ENCODE measurements at places on chromosomes 6 and 20.
A peak's percentile ranks its signal among the peaks of the same experiment; 100 is the strongest.

- H3K4me1 ChIP-seq, result no peaks in the 10 kb centered on the region
- H3K27me3 ChIP-seq, result no peaks in the 10 kb centered on the region
- H3K27ac ChIP-seq, result no peak overlapping the region
- no peaks in the 10 kb centered on the region for H3K36me3 ChIP-seq
These were observed 40.1 kb downstream of the DNAH8 start for GRCh38 chr6:38755207-38755606.

- DNase-seq, result no peak
- no peak overlapping the region for H3K27ac ChIP-seq
- H3K4me3 ChIP-seq, result no peak overlapping the region
- H3K36me3 ChIP-seq, result no peaks in the 10 kb centered on the region
- H3K27me3 ChIP-seq, result no peaks in the 10 kb centered on the region
These were observed 83.7 kb upstream of the TMEM30A start for GRCh38 chr6:75368151-75368779.

GRCh38 chr20:61620174-61620573 is 368.1 kb downstream of the CDH4 start:
- H3K4me3 ChIP-seq, result no peak overlapping the region
- H3K27ac ChIP-seq, result no peak overlapping the region
- H3K36me3 ChIP-seq, result no peaks in the 10 kb centered on the region
- no peak for DNase-seq

GRCh38 chr20:34791289-34792020 is 34.0 kb downstream of the NCOA6 start:
- H3K4me3 ChIP-seq, result no peak overlapping the region
- no peak overlapping the region for H3K27ac ChIP-seq
- no peaks in the 10 kb centered on the region for H3K27me3 ChIP-seq
- H3K36me3 ChIP-seq, result peaks cover 6% of the 10 kb centered on the region

- H3K4me1 ChIP-seq, result peaks cover 10% of the 10 kb centered on the region
- no peak overlapping the region for H3K27ac ChIP-seq
- H3K36me3 ChIP-seq, result no peaks in the 10 kb centered on the region
- DNase-seq, result no peak
- no peaks in the 10 kb centered on the region for H3K27me3 ChIP-seq
These were observed 3.8 kb upstream of the RANBP9 start for GRCh38 chr6:13715444-13715883.

DNA sequence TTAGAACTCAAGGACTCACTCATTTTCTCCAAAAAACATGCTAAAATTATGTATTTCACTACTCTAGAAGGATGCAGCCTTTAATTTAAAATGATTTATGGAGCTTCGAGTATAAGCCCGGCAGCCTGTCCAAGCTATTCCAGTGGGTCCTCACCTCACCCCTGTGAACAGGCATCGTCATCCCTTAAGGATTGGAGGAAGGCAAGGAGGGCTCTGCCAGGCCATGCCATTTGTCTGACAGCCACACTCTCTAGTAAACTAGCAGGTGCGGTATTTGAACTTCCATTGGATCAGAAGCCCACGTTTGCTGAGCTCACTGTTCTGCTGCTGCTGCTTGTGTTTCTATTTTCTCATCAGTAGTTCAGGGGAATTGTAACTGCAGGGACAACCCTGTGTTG is 39.8 kb upstream of the NAA20 start:
- H3K4me3 ChIP-seq, result no peak overlapping the region
- H3K27ac ChIP-seq, result no peak overlapping the region
- H3K4me1 ChIP-seq, result no peaks in the 10 kb centered on the region
- DNase-seq, result no peak
- no peaks in the 10 kb centered on the region for H3K36me3 ChIP-seq
- H3K27me3 ChIP-seq, result no peaks in the 10 kb centered on the region

DNA sequence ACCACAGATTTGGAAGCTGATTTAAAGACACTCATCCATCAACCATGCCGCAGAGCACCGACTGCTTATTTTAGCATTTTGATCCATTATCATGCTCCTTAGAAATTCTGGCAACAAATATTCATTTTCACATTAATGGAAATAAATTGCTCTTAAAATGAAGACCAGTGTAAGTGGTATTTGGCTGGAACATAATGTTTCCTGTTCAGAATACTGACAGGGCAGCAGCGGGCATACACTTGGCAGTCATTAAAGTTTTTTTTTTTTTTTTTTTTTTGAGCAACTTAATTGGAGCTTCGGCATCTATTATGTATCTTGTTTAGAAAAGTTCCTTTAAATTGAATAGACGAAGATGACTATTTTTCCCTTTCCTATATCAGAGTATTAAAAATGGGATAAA is 47.4 kb downstream of the MAP3K5 start:
- H3K27me3 ChIP-seq, result no peaks in the 10 kb centered on the region
- H3K4me1 ChIP-seq, result peaks cover 13% of the 10 kb centered on the region
- H3K27ac ChIP-seq, result no peak overlapping the region

- H3K4me3 ChIP-seq, result no peak overlapping the region
- H3K27me3 ChIP-seq, result peaks cover 31% of the 10 kb centered on the region
These were observed 7.1 kb upstream of the ABHD16B start for GRCh38 chr20:63854069-63854765.

DNA sequence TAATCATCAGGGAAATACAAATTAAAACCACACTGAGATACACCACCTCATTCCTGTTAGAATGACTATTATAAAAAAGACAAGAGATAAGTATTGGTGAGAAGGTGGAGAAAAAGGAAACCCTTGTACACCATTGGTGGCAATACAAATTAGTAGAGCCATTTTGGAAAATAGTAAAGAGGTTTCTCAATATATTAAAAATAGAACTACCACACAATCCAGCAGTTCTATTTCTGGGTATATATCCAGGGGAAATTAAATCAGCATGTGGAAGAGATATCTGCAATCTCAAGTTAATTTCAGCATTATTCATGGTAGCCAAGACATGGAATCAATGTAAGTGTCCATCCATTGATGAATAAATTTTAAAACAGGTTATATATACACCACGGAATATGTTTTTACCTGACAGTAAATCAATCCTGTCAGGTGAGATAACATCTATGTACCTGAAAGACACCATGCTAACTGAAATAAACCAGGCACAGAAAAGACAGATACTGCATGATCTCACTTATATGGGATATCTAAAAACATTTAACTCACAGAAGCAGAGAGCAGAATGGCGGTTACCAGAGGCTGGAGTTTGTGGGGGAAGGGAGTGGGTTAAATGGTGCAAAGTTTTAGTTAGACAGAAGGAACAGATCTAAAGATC is 64.1 kb downstream of the SHPRH start:
- H3K36me3 ChIP-seq, result no peaks in the 10 kb centered on the region
- DNase-seq, result no peak
- peaks cover 8% of the 10 kb centered on the region for H3K4me1 ChIP-seq
- H3K4me3 ChIP-seq, result no peak overlapping the region
- H3K27ac ChIP-seq, result no peak overlapping the region
- H3K27me3 ChIP-seq, result no peaks in the 10 kb centered on the region

- H3K36me3 ChIP-seq, result no peaks in the 10 kb centered on the region
- no peak for DNase-seq
- no peaks in the 10 kb centered on the region for H3K27me3 ChIP-seq
- no peak overlapping the region for H3K4me3 ChIP-seq
These were observed 33.4 kb upstream of the GCNT2 start for GRCh38 chr6:10487668-10488327.

DNA sequence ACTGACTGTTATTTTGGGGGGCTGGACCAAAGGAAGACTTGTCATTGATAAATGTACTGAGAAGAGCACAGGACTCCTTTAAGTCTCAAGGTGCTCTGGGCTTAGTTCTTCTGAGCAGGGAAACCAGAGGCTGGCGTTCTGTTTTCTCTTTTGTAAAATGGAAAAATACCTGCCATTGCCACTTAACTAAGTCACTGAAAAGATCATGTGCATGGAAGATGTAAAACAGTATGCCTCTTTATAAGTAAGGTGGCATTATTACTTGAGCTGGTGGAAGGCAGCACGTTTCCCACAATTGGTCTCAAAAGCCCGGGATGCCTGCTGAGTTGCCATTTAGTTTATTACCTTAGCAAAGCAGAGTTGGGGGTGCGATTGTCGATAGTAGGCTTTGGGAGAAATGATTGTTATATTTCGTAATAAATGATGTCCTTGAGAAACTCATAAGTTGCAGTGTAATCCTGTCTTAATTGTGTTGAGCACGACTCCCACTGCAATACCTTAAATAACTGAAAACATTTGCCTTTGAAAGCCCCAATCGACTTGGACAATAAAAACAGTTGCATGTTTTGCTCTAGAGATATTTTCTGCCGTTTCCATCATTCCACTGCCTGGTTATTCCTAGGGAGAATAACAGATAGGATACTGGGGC is 3.6 kb downstream of the JARID2 start:
- H3K27me3 ChIP-seq, result no peaks in the 10 kb centered on the region
- H3K36me3 ChIP-seq, result no peaks in the 10 kb centered on the region
- peak overlapping the region; percentile 62 for H3K4me3 ChIP-seq
- peak overlapping the region; percentile 94 for H3K27ac ChIP-seq

DNA sequence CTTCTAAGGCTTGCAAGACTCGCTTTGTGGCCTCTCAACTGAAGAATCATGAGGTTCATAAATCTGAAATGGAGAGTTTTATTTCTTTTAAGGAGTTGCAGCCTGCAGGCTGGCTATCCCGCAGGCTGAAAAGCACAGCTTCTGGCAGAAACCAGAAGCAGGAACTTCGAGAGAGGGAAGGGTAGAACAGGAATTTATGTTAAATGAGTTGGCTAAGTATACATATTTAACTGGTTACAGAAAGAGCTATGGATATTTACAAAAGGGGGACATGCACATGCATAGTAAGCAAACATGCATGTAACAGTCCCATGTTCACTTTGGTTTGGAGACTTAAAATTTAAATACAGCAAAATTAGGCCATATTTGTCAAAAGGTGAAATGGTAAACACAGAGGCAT is 787.0 kb downstream of the TFAP2A start:
- H3K27me3 ChIP-seq, result no peaks in the 10 kb centered on the region
- no peaks in the 10 kb centered on the region for H3K36me3 ChIP-seq
- DNase-seq, result no peak

DNA sequence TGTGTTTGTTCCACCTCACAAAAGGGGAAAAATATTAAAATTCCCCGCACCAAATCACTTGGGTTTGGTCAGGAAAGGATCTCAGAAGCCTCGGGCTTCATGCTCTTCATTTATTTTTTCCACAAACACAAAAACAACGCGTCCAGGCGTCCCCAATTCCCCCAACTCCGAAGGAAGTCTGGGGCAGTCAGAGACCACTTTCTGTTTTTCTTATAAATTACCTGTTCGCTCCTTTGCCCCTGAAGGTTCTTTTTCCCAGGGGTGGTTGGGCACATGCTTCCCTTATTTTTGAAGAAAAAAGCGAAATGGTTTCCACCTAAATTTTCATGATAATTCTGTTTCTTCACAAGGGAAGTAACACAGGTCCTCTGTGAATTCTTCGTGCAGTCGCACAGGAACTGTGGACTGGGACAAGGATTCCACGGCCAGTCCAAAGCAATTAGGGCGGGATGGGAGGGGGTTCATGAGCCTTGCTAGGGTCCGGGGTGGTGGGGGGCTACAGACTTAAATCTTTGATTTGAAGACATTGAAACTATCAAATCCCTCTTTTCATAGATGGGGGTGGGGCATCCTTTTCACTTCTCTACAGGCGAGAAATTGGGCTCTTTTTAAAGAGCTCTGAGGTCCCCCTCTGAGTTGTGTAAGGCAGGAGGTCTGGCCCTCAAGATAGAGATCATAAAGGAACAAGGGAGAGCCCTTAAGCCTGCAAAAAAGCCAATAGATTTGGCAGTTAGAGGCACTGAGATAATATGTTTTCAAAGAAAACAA is 30.5 kb upstream of the HFE start:
- no peaks in the 10 kb centered on the region for H3K36me3 ChIP-seq
- peak overlapping the region; percentile 69 for H3K4me3 ChIP-seq
- peaks cover 12% of the 10 kb centered on the region for H3K4me1 ChIP-seq
- DNase-seq, result no peak

DNA sequence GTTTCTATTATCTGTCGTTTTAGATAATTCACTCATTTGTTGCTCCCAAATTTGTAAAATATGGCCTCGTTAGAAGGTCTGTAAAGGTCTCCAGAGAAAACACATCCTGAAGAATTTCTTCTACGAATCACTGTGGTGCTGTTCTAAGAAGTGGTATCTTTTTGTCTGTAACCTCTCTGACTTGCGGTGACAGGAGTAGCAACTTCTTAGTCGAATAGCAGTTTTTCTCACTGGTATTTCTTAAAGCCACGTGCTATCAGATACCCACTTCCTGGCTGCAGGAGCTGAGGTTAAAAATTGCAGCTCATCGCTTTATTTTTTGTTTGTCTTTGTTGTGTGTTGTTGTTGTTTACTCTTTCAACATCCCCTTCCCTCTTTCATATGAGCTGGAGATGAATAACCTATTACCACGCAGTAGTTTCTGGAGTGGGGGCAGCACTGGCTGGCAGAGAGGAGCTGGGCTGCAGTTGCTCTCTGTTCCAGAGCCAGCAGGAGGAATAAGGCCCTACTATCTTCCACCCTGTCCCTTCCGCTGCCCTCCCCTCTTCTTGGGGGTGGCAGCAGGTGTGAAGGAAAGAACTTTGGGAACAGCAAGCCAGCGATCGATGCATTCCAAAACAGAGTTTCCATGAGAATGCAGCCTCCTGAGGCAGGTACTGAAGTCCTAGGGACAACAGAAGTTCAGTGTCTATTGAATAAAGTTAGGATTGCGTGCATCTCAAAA is 64.7 kb downstream of the C6orf118 start:
- no peaks in the 10 kb centered on the region for H3K27me3 ChIP-seq
- H3K4me3 ChIP-seq, result no peak overlapping the region
- H3K36me3 ChIP-seq, result no peaks in the 10 kb centered on the region
- H3K27ac ChIP-seq, result no peak overlapping the region
- no peaks in the 10 kb centered on the region for H3K4me1 ChIP-seq
- DNase-seq, result no peak

- H3K4me1 ChIP-seq, result peaks cover 55% of the 10 kb centered on the region
- no peaks in the 10 kb centered on the region for H3K36me3 ChIP-seq
- no peak overlapping the region for H3K4me3 ChIP-seq
- no peaks in the 10 kb centered on the region for H3K27me3 ChIP-seq
- peak; percentile 63 for DNase-seq
- peak overlapping the region; percentile 75 for H3K27ac ChIP-seq
These were observed 19.8 kb upstream of the LMBRD1 start for GRCh38 chr6:69816569-69816968.

DNA sequence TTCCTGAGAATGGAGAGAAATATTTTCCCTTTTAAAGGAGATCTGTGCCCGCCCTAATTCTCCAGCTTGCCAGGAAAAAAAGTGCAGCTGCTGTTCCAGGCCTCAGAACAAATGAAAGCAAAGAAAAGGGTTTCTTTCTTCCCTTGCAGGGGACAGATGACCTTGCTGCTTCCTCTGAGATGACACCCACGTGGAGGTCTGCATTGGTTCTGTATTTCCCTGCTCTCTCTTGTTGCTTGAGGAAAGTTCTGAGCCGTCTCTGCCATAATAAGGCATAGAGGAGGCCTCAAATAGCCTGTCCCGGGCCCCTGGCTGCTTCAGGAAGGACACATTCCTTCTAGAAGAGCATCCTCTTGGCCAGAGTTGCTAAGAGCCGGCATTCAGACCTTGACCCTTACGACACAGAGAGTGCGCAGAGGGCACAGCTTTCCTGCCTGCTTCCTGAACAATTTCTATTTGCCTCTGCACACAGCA is 501.8 kb upstream of the SULF2 start:
- H3K4me3 ChIP-seq, result no peak overlapping the region
- no peak for DNase-seq
- H3K27ac ChIP-seq, result no peak overlapping the region

- H3K4me1 ChIP-seq, result no peaks in the 10 kb centered on the region
- H3K36me3 ChIP-seq, result no peaks in the 10 kb centered on the region
- no peak overlapping the region for H3K27ac ChIP-seq
- H3K27me3 ChIP-seq, result no peaks in the 10 kb centered on the region
These were observed 83.5 kb upstream of the PROKR2 start for GRCh38 chr20:5400164-5400762.

GRCh38 chr20:21101932-21102575 is 4.1 kb downstream of the LINC00237 start:
- peaks cover 1% of the 10 kb centered on the region for H3K27me3 ChIP-seq
- no peak overlapping the region for H3K27ac ChIP-seq
- DNase-seq, result peak; percentile 49
- H3K4me3 ChIP-seq, result peak overlapping the region; percentile 64

Measured in B cell (primary cell).